ENCODE measurements at places on chromosomes 5 and 9.
A peak's percentile ranks its signal among the peaks of the same experiment; 100 is the strongest.

DNA sequence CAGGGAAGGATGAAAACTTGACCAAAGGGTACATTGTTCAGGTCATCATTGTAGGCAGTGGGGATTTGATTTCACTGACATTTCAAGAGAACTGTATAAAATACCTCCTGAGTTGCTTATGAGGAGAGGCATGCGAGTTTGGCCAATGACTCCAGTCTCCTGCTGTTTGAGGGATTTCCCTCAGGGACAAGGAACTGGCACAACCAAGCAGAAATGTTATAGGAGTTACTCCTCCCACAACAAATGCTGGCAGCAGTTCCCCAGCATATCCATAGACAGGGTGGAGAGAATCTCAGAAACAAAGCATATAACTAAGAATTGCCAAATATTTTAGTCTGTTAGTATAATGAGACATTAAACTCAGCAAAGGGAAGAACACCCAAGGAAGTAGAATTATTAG, 47.2 kb upstream of the FBXL7 start:
- no peak for DNase-seq

GRCh38 chr5:149962601-149963300, 2.2 kb downstream of the SLC26A2 start:
- no peak for DNase-seq

GRCh38 chr5:139664086-139664693, 16.0 kb downstream of the CXXC5 start:
- no peak for DNase-seq

DNA sequence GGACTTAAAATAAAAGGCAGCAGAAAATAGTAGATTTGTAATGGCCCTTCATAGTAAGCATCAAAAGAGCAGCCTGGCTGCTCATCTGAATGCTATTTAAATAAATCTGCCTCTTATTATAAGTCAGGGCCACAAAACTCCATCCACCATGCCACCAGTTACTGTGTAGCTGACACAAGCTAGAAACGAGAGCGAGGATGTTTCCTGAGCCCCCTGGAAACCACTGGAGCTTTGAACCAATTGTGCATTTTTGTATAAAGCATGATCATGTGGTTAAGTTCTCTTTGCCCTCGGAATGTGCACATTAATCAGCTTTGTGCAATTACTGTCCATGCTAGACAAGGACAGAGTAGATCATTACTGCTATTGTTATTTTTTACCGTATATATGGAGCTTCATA, 17.4 kb downstream of the SLC24A2 start:
- no peak for DNase-seq

DNA sequence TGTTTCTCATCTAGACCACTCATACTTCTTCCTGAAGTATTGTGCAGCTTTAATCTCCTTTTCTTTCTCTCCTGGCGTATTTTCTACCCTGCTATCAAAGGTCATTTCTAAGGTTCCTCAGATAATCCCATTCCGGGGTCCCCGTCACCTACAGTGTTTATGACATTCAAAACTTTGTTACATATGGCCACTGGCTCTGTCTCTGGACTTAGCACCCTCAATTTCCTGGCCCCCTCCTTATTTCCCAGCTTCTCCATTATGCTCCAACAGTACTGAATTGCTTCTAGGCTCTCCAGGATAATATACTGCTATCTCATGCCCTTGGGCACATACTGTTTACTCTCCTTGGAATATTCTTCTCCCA, 31.2 kb downstream of the RFK start:
- DNase-seq: no peak

DNA sequence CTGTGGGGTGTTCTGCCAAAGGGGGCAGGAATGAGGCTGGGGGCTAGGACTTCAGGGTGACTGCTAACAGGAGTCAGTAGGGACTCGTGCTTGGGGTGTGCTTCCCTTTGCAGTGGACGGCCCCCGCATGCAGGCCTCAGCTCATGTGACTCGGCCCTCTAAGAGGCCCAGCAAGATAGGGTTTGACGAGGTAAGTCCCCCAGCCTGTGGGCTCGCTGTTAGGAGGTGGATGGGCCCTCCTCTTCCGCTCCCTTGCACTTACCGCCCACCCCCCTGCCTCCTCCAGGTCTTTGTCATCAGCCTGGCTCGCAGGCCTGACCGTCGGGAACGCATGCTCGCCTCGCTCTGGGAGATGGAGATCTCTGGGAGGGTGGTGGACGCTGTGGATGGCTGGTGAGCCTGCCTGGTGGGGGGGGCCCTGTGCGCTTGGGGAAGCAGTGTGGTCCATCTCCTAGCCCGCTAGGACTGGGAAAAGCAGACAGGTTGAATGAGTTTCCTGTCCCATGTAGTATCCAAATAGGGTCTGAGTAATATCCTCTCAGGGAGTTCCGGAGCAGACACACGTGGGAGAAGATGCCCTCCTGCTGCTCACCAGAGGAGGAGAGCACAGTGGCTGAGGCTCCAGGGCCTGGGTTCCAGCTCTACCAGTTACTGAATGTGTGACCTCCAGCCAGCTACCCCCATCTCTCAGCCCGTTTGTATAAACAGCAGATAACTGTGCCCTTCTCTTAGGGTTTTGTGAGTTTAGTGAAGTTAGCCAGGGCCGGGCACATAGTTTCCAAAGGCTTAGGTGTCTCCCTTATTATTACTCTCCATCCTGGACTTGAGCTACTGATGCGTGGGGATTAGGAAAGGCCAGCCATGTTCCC, 8.2 kb downstream of the CERCAM start:
- DNase-seq: no peak

GRCh38 chr9:72912476-72913381, 40.1 kb downstream of the ALDH1A1 start:
- DNase-seq: no peak

DNA sequence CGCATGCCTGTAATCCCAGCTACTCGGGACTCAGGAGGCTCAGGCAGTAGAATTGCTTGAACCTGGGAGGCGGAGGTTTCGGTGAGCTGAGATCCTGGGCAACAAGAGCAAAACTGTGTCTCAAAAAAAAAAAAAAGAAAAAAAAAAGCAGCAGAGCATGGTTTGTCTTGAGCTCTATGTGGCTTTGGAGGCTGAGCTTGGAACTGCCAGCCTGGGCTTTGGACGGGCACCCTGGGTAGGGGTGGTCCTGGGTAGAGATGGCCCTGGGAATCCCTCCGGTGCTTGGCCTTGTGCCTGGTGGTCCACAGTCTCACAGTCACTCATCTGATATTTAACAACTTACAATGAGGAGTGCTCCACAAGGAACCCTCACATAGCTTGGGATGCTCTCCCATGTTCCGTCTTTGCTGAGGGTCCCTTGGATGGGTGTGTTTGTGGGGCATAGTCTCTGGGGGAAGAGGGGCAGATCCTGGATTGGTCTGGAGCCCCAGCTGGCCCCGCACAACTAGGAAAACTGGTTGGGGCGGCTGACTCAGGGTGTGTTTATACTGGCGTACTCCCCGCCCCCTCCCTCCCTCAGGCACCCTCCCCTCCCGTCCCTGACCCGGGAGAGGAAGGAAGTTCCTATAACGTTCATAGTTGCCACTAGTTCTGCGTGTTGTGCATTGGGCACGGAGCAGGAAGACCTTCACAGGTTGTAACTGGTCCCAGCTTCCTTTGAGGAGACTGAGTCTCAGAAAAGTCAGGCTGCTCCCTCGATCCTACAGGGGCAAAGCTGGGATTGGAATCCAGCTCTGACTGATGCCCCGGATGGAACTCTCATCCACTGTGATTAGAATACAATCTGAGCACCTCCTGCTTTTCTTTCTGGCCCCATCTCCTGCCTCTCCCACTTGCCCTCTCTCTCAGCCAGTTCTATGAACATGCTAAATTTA, 11.2 kb downstream of the IER5L start:
- DNase-seq: no peak

GRCh38 chr9:30967476-30967875, 1417.0 kb upstream of the ACO1 start:
- DNase-seq: no peak

DNA sequence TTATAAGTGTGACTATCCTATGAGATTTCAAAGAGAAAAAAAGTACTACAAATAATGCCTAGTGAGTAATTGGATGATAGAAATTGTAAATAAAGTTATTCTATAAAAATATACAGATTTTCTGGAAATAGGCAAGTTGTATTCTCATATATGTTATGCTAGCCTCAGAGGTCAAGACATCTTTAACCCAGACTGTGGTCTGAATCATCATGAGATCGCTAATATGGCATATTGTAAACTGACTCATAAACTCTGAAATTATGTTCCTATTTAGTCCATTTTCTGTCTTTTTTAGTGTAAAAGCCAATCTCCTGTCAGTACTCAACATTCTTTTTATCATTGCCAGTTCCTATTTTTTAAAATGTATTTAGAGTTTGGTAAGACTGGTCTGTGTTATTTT, 14.2 kb downstream of the LOX start:
- DNase-seq: no peak

GRCh38 chr5:116572350-116573278, 2.0 kb downstream of the SEMA6A start:
- peak; percentile 70 for DNase-seq

DNA sequence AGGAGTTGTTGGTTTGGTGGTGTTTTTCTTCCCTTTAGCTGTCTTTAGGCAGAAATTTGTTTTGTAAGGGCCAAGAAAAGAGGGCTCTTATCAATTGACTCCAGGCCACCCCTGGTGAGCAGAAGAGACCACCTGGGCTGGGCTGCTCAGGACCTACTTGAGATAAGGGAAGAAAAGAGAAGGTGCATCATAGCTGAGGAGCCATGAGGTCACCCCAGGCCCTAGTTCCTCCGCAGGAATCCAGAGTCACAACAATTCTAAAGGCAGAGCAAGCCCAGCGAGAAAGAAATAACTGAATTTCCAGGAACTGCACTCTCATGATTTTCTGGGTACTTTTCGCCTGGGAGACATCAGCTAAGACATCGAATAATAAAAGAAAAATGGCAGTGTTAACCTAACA, 34.9 kb downstream of the RFK start:
- no peak for DNase-seq

DNA sequence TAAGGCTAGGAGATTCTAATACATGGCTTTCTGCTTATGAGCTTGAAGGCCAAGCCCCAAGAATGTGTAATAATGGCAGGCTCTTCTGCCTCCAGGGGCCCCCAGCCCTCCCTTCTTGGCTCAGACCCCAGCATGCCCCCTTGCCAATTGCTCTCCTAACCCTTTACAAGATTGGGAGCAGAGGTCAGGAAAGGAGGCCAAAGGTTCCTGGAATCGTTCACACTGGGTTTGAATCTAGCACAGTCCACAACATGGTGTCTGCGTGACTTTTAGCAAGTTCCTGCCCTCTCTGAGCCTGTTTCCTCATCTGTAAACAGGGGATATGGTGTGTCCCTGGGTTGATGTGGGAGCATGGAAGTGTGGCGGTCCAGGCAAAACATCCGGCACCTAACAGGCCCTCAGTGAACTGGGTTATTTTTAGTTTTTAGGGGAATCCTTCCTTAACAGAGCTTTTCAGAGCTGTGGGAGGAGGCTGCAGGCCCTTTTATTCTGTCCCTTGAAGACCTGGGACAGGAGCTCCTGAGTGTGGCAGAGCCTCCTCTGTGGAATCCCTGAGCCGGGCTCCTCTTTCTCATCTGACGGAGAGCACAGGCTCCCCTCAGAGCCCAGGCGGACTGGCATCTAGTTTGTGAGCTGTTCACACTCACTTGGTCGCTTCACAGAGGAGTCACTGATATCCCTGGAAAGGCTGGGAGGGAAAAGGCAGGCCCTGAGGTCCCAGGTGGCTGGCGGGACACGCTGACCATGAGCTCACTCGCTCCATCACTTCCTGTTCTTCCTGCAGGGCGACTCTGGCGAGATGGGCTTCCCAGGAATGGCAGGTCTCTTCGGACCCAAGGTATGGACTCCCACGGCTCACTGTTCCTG, 23.4 kb upstream of the ORM1 start:
- DNase-seq: no peak

GRCh38 chr5:38456657-38457399, 99.6 kb downstream of the LIFR start:
- peak; percentile 25 for DNase-seq

GRCh38 chr5:155025895-155026294, 12.3 kb downstream of the KIF4B start:
- DNase-seq: no peak

DNA sequence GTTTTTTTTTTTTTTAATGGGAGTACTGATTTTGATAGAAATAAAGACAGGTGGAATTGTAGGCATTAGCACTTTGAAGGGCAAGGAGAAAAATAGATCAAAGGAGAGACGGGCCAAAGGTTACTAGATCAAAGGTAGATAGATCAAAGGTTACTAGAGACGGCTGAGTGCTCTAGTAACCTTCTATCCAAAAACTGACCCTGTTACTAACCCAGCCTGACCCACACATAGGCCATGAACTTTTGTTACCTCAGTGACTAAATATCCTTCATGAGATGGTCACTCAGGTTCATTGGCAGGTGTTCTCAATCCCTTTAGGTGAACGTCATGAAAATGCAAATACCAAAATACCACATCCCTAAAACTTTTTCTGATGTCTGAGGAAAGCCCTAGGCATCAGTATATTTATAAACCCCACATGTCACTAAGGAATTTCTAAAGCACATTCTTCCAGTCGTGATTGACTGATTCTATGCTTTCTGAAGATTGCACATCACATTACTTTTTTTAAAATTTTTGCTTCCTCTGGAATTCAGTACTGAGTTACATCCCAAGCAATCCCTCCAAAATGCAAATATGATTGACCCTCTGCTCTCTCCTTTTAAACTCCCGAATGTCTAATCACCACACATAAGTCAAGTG, 772.7 kb downstream of the BRINP1 start:
- DNase-seq: no peak

DNA sequence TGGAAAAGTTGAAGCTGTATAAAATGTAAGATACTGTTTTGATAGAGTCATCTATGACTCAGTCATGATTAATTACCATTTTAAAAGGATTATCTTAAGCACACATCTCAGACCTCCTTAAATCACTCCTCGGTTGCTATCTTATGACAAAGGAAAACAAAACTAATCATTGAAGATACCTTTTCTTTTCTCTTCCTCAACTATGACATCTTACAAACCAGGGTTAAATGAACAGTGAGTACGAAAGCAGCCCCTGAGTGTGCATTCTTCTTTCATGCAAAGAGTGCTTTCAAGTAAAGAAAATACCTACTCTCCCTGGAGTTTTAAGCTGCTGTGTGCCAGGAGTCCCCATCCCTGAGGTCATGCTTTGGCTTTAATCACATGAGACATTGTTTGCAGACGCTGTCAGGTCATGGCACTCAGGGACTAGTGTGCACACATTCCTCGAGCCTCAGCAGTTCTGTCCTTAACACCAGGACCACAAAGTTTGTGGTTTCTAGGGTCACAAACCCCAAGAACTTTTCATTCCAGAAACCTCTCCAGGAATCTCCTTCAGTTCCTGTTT, 86.7 kb upstream of the ICE1 start:
- DNase-seq: no peak

GRCh38 chr9:105437704-105438103, 10.1 kb upstream of the FSD1L start:
- no peak for DNase-seq

DNA sequence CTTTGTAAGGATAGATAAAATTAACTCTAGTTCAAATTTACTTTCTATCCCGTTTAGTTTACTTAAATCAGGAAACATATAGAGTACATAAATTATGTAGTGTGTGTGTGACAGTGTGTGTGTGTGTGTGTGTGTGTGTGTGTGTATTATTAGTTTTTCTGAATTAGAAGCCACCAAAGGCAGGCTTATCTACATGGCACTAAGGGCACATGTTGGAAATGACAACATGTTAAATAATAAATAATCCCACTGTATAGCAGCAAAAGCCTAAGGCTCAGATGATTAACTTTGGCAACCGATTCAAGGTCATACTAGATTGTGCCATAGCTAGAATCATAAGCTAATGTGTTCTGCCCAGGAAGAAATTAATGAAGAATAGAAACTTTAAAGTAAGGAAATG, 54.6 kb downstream of the MEGF9 start:
- DNase-seq: no peak

- DNase-seq: peak; percentile 34
Measured at GRCh38 chr9:13274886-13275641, 4.4 kb downstream of the MPDZ start.

GRCh38 chr9:257957-258356, 43.3 kb downstream of the DOCK8 start:
- no peak for DNase-seq

Measured in NCI-H1105 treated with DMSO at 0.1 percent for 48 hours (cell line).